ENCODE measurements at places on chromosomes 4 and X.

DNA sequence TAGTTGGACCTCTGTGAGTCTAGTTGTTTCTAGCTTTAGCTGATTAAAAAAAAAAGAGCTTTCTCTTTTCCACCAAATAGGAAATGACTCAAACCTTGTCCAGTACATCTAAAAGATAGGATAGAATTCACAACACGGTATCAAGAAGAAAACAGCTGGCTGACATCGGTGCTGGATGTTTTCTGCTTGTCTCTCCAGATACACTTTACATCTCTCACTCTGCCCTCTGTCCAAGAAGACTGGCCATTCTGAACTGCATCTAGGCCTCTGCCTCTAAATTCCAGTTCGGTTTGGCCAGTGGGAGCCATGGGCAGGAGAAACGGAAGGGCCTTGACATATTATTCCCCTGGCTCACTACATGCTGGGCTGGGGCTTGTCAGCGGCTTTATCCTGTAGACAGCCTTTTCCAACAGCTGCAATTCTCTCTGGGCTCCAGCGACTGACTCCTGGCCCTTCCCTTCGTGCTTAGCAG lies 57.3 kb upstream of the SHISA3 start:
- no peak for DNase-seq

- DNase-seq, result no peak
Observed at GRCh38 chr4:122622400-122622799, 1.5 kb upstream of the IL21 start.

DNA sequence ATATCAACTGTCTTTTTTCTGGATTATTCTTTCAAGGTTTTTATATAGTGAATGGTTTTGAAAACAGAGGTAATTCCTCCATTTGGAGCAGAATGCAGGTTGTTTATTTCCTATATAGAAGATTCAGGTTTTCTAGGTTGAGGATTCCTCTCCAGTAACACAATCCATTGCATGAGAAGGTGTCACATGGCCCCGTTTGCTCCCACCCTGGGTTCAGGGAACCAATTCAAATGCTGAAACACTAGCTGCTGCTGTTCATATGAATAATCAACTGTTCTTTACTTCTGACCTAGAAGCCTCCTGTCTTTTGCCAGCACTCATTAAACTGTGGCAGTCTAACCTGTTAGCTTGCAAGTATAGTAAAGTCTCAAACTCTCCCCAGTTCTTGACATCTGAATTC lies 1316.9 kb upstream of the TENM3 start:
- peak; percentile 1 for DNase-seq

GRCh38 chrX:38987198-38987651 lies 186.0 kb downstream of the MID1IP1 start:
- DNase-seq, result no peak

- DNase-seq, result no peak
Observed at GRCh38 chr4:8005814-8006215, 66.2 kb upstream of the AFAP1 start.

GRCh38 chr4:174763454-174764104 lies 65.5 kb downstream of the GLRA3 start:
- no peak for DNase-seq

- no peak for DNase-seq
Observed at GRCh38 chr4:152786627-152787026, 6.9 kb downstream of the ARFIP1 start.
